Metanephros (tissue), 2 donors: ENCODE measurements at places on chromosomes 3 and 15. TPM values are rescaled to one million over a fixed set of nuclear protein-coding genes. Genes with fewer than 3 reads are reported as not detected.

TUSC7 gene
- total RNA-seq: not detected

IMPG2 gene
- 0.70 TPM for total RNA-seq

UBAP1L gene
- 5.6 TPM for total RNA-seq

CCDC54 gene
- not detected for total RNA-seq

SPESP1 gene
- total RNA-seq: 1.6 TPM

GOLGA6L9 gene
- 5.1 TPM for total RNA-seq

KBTBD8 gene
- 1.7 TPM for total RNA-seq

ZNF860 gene
- total RNA-seq: 2.2 TPM

ASB14 gene
- 0.12 TPM for total RNA-seq

MKRN3 gene
- 0.93 TPM for total RNA-seq

HTR3E gene
- not detected for total RNA-seq

EPHB1 gene
- 6.8 TPM for total RNA-seq

COLQ gene
- 10.6 TPM for total RNA-seq

LEKR1 gene
- 4.0 TPM for total RNA-seq

GOLGA8J gene
- 0.12 TPM for total RNA-seq

HRG gene
- total RNA-seq: 0.88 TPM

RGMA gene
- 14.6 TPM for total RNA-seq

SLC6A11 gene
- not detected for total RNA-seq

ZPLD1 gene
- 0.12 TPM for total RNA-seq

PLCL2 gene
- total RNA-seq: 37.5 TPM

TNFAIP8L3 gene
- total RNA-seq: 1.5 TPM

LNP1 gene
- total RNA-seq: 5.1 TPM

TNFSF10 gene
- 50.2 TPM for total RNA-seq

LDHAL6B gene
- not detected for total RNA-seq

ARNT2 gene
- total RNA-seq: 42.5 TPM

NCEH1 gene
- 4.8 TPM for total RNA-seq

LMAN1L gene
- total RNA-seq: not detected

EPHA3 gene
- 6.6 TPM for total RNA-seq

IQCH gene
- total RNA-seq: 4.8 TPM

PPARG gene
- total RNA-seq: 35.8 TPM

NAALADL2 gene
- total RNA-seq: 37.1 TPM

ARL6 gene
- 18.0 TPM for total RNA-seq

COL7A1 gene
- 27.4 TPM for total RNA-seq
